ENCODE measurements at places on chromosomes 5 and 9.

- DNase-seq: peak; percentile 80
Observed at GRCh38 chr5:159050316-159051143, 49.2 kb downstream of the EBF1 start.

DNA sequence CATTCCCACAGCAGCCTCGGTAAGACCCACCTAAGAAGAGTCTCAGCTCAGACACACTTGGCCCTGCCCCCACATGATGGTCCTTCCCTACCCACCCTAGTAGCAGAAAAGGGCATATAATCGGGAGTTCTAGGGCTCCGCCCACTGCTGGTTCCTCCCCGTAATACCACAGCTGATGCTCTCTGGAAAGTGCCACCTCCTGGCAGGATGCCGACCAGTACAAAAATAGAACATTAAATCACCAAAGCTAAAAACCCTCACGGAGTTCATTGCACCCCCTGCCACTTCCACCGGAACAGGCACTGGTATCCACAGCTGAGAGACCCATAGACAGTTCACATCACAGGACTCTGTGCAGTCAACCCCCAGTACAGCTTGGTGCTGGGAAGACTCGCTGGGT is 271.3 kb downstream of the KIAA0825 start:
- DNase-seq: no peak

- no peak for DNase-seq
Observed at GRCh38 chr9:6646293-6646636, 736 bp upstream of the GLDC start.

GRCh38 chr9:75149841-75150241 is 61.5 kb downstream of the OSTF1 start:
- DNase-seq: peak; percentile 33

DNA sequence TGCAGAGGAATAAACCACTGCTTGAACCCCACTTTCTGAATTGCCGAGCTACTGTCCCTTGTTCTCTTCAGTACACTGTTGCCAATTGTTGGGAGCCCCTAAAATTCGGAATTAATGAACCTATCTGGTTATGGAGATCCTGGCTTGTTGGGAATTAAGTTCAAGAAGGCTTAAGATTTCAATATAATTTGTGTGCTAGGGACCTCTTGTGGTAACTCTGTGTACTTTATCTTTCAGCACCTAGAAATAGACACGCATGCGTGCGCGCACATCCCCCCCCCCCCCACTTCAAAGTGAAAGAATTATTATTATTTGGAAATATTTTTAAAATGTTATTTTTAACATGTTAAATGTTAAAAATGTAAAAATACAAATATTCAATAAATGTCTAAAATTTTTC is 53.3 kb upstream of the FAM169A start:
- peak; percentile 71 for DNase-seq
